ENCODE measurements at places on chromosomes 2 and 18.

DNA sequence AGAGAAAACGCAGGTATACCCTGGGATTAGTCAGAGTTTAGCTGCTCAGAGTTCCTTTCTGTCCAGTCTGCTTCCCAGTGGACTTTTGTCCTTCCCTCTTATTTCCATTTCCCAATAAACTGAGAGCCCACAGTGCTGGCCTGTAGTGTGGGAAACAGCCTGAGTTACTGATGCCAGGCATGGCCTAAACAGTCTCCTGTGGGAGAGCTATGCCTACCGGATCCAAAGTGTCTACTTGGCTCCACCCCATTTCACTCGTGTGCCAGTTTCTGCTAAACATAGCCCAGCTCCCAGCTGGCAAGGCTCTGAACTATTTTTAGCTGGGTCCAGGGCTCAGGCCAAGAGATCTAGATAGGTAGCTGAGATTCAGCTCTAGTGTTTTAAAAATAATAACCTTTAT is 15.6 kb upstream of the PPP1CB start:
- no peak for DNase-seq

DNA sequence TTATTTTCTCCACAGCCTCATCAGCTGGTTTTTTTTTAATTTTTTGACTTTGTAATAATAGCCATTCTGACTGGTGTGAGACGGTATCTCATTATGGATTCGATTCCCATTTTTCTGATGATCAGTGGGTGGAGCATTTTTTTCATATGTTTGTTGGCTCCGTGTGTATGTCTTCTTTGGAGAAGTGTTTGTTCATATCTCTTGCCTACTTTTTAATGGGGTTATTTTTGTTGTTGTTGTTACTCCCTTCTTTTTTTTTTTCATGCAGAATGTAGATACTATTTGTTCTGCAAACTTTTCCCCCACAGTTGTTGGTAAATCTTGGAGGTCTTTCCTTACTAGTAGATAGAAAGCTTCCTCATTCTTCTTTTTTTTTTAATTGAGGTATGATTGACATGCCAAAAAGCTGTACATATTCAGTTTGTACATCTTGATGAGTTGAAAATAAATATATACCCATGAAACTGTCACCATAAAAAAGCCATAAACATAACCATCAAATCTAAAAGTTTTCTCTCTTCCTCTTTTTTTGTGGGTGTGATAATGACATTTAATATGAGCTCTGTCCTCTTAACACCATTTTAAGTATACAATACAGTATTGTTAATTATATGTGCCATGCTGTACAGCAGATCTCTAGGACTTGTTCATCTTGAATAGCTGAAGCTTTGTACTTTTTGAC is 21.8 kb upstream of the NT5DC4 start:
- DNase-seq = no peak

DNA sequence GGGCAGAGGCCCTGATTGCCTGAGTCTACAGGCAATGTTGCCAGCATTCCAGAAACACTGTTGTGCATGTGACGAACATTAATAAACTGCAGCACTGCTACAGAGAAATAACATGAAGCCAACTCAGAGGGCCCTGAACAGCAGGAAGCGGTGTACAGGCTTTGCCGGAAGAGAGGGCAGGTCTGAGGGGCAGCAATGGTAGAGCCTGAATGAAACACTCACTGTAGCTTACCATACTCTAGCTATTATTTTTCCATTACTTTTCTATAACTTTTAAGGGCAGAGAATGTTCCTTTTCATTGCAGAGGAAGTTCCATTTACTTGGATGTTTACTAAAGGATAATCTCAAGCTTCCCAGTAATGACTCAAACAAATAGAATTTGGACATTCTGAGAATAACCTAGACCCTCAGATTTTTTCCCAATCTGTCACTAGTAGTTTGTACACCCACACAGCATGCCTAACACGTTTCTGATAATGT is 150.4 kb downstream of the MTX2 start:
- DNase-seq = no peak

- no peak for DNase-seq
These were observed 57.3 kb upstream of the MBOAT2 start for GRCh38 chr2:9060819-9061218.

DNA sequence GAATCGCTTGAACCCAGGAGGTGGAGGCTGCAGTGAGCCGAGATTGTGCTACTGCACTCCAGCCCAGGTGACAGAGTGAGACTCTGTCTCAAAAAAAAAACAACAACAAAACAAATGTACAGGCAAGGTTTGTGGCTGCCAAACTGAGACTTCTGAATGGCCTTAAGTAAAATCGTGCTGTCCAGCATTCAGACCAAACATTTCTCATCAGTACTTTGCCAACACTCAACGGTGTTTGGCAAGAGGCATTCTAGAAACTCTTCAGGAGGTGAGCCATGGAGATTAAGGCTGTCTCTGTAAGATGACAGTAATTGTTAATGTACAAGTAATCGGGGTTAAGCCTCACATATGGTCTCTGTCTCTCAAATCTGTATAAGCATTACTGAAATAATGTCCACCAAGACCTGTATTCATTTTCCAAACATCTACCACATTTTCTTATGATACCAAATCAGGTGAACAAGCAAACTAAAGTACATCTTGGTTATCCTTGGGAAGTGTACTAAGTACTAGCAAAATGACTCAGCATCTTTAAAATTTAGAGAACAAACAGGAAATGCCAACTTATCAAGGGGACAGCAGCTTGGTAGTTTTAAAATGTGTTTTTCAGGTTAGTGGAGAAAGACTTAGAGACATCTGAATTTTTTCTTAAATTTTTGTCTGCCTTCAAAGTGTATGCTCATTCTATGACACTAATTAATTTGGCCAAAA is 29.3 kb downstream of the SERPINE2 start:
- no peak for DNase-seq

GRCh38 chr2:151860210-151860609 is 32.0 kb upstream of the ARL5A start:
- no peak for DNase-seq

DNA sequence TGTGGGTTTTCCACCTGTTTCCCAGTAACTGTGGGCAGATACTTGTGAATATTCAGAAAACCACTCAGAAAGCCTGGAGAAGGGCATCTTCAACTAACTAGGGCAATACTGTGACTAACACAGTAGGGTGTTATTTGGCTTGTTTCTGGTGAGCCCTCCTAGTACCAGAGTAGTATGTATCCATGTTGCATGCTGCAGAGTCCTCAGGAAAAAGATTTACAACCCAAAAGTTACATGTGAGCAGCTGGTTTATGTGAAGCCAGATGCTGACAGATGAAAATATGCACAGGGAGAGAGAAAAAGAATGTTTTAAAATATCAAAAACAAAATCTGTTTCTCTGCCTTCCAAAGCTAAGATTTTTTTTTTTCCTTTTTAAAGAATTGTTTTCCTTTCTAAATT is 333.2 kb upstream of the UBE2E3 start:
- DNase-seq = no peak

- DNase-seq = no peak
These were observed 134.9 kb downstream of the LRRTM4 start for GRCh38 chr2:77387324-77387723.

GRCh38 chr2:217905395-217905794 is 97.4 kb downstream of the TNS1 start:
- no peak for DNase-seq

Measured in activated T-cell treated with anti-CD3 and anti-CD28 coated beads, Interleukin-2, amount 50 U/mL, for 4 hours (primary cell).